HFFc6 (cell line): ENCODE measurements at places on chromosomes 12 and 14. TPM values are rescaled to one million over a fixed set of nuclear protein-coding genes. Genes with fewer than 3 reads are reported as not detected.

The GALNT8 gene
- total RNA-seq, result not detected in 3 replicates

The ARHGDIB gene
- 0.76 to 2.6 TPM (median 0.90 TPM) in 3 replicates for total RNA-seq

The ZDHHC22 gene
- total RNA-seq, result not detected in 3 replicates

- no peak for DNase-seq
- H3K27me3 ChIP-seq, result peaks cover 10% of the 10 kb centered on the region
- H3K27ac ChIP-seq, result no peak overlapping the region
- H3K4me1 ChIP-seq, result no peaks in the 10 kb centered on the region
- no peak overlapping the region for H3K4me3 ChIP-seq
- H3K36me3 ChIP-seq, result no peaks in the 10 kb centered on the region
Measured at GRCh38 chr14:23865502-23865901, 88.1 kb upstream of the DHRS4 start.

DNA sequence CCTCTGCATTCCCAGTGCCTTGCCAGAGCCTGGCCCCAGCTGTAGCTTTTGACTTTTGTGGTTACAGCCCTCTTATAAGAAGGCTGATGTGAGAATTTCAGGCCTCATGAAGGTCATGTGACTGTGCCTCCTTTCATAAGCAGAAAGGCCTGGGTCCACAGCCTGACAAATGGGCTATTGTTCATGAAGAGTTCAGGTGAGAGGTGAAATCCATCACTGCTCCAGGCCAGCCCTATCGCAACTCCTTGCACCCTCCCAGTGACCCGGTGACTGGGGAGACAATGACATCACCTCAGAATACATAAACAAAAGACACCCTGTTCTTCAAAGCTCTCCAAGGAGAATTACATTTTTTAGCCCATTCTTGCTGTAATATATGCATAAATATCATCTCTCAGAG lies 321.5 kb downstream of the PCNX1 start:
- H3K36me3 ChIP-seq, result no peaks in the 10 kb centered on the region
- peaks cover 11% of the 10 kb centered on the region for H3K4me1 ChIP-seq
- no peak overlapping the region for H3K27ac ChIP-seq
- DNase-seq, result no peak

DNA sequence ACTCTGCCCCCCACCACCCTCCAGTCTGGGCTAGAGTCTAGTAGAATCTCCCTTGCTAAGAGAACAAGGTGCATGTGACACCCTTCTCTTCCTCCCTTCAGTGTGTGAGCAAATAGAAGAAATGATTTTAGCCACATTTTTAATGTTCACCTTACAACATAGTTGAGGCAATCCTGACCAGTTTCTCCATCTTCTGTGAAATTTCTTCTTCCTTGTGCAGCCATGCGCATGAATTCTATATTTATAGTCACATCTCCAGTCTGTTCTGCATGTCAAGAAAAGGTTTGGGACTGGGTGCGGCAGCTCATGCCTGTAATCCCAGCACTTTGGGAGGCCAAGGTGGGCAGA lies 9.5 kb upstream of the LTA4H start:
- no peak overlapping the region for H3K27ac ChIP-seq
- DNase-seq, result no peak
- peaks cover 37% of the 10 kb centered on the region for H3K4me1 ChIP-seq
- H3K4me3 ChIP-seq, result no peak overlapping the region

- DNase-seq, result no peak
- H3K27ac ChIP-seq, result no peak overlapping the region
- no peaks in the 10 kb centered on the region; the same call in 1 of the 2 replicates for H3K27me3 ChIP-seq
- H3K36me3 ChIP-seq, result no peaks in the 10 kb centered on the region; the same call in none of the 2 replicates
Measured at GRCh38 chr14:72810201-72810600, 83.7 kb downstream of the DPF3 start.

- peak overlapping the region; percentile 41 for H3K27ac ChIP-seq
- H3K4me3 ChIP-seq, result no peak overlapping the region
- H3K36me3 ChIP-seq, result peaks cover 27% of the 10 kb centered on the region
- H3K27me3 ChIP-seq, result no peaks in the 10 kb centered on the region; the same call in 1 of the 2 replicates
Measured at GRCh38 chr14:21498540-21499526, 12.3 kb downstream of the METTL3 start.

- peak; percentile 68 for DNase-seq
- H3K36me3 ChIP-seq, result no peaks in the 10 kb centered on the region
- H3K4me1 ChIP-seq, result peaks cover 54% of the 10 kb centered on the region
- H3K27me3 ChIP-seq, result peaks cover 6% of the 10 kb centered on the region
- no peak overlapping the region for H3K27ac ChIP-seq
Measured at GRCh38 chr14:91281346-91281745, 36.8 kb upstream of the GPR68 start.

DNA sequence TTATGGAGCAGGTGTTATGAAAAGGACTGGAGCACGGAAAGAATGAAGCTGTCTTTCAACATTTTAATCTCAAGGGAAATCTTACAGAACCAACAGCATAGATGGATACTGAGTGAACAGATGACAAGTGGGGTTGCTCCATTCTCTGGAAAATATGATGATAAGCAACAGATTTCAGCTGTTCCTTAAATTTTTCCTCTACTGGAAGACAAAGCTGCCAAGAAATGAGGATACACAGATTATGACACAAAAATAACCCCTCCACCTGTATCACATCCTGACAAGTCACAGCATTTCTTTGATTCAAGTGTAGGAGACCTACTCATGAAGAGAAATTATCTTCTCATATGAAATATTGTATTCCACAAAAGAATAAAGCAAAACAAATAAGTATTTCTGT lies 13.0 kb upstream of the TMTC2 start:
- DNase-seq, result no peak
- H3K4me1 ChIP-seq, result no peaks in the 10 kb centered on the region
- H3K4me3 ChIP-seq, result no peak overlapping the region
- peaks cover 2% of the 10 kb centered on the region; the same call in 1 of the 2 replicates for H3K27me3 ChIP-seq
